NCI-H1694 (cell line): ENCODE measurements at places on chromosomes 3 and 15.

- DNase-seq: no peak
Measured at GRCh38 chr3:127915115-127915936, at the start of gene KBTBD12. TSS of gene KBTBD12 (plus strand) at chr3:127915232. CDS start at chr3:127923062, 7,830 bp downstream.

DNA sequence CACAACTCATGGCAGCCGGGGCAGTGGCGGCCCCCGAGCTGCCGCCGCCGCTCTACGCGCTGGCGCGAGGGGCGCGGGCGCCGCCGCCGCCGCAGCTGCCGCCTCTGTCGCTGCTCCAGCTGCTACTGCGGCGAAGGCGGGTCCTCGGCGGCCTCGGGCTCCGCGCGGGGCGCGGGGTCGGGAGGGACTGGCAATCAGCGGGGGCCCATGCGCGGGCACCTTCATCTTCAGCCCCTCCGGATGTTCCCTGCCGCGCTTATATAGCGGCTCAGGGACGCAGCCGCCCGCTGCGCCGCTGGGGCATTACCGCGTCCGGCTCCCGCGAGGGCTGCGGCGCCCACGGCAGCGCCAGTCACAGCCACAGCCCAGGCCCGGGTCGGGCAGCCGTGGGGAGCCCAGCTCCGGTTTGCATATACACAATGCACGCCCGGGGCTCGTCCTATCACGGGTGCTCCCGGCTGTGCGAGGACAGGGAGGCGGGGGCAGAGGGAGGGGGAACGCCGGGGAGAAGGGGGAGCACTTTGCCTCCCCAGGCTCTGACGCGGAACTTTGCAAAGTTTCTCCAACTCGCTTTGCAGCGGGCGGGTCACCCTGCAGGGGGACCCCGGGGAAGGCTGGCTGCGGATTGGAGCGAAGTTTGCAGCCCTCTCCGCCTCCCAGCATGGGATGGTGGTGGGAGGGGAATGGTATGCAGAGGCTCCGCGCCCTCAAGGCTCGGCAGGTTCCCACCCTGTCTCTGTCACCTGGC lies at the start of gene VGLL3:
Gene VGLL3 (minus strand): TSS at position 416 of the 748 bp plus-strand sequence. CDS start 406 bp downstream, at position 10.
- no peak for DNase-seq

DNA sequence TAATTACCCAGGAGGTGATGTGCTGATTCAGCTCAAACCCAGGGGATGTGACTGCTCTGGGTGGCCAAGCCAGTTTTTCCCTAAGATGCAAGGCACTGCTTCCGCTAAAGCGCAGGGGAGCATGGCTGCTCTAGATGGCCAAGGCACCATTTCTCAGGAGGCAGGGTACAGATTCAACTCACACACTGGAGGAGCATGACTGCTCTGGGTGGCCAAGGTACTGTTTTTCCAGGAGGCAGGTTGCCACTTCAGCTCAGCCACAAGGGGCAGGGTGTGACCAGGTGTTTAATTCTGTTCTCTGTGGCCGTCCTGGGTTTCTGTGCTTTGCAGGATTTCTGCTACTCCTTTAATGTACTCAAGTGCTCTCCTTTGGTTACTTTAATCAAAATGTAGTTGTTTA lies 659.3 kb upstream of the ARRDC4 start:
- DNase-seq: no peak

- DNase-seq: no peak
Measured at GRCh38 chr3:190616637-190617036, 102.8 kb downstream of the IL1RAP start.

- no peak for DNase-seq
Measured at GRCh38 chr15:99564221-99565048, 1.3 kb upstream of the MEF2A start.

- no peak for DNase-seq
Measured at GRCh38 chr3:186070550-186070949, 38.3 kb downstream of the ETV5 start.

- DNase-seq: no peak
Measured at GRCh38 chr3:45761831-45762230, 34.5 kb downstream of the SLC6A20 start.

DNA sequence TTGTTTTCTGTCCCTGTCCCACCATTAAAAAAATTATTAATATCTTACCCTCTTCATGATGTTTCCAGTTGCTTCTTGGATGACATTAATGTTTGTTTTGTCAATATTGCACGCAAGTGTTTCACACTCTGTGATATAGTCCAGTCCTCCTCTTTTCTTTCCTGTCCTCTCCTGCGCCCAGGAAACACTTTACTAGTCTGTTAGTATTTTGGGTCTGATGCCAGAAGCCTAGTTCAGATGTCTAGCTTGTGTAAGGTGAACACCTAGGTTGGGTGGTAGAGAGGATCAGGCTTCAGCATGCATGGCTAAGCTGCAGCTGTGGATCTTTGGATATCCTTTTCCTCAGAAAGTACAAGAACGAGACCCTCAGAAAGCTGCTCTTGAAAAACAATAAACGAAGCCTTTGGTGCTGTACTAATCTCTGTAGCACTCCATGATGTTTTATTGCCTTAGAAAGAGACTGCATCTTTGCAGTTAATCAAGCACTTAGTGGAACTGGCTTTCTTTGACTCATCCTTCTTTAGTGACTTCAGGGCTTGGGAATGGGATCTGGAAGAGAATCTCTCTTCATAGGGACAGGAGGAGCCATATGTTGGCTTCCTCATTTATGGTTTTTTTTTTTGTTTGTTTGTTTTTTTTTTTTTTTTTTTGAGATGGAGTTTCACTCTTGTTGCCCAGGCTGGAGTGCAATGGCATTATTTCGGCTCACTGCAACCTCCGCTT lies 253.4 kb downstream of the LPP start:
- DNase-seq: no peak

GRCh38 chr3:8743911-8744310 lies 10.3 kb downstream of the CAV3 start:
- DNase-seq: no peak

GRCh38 chr3:150627557-150627956 lies 24.4 kb downstream of the SELENOT start:
- DNase-seq: no peak

- no peak for DNase-seq
Measured at GRCh38 chr3:196726788-196727675, 12.6 kb upstream of the PAK2 start.

- no peak for DNase-seq
Measured at GRCh38 chr3:23654571-23654970, 151.2 kb upstream of the UBE2E1 start.

DNA sequence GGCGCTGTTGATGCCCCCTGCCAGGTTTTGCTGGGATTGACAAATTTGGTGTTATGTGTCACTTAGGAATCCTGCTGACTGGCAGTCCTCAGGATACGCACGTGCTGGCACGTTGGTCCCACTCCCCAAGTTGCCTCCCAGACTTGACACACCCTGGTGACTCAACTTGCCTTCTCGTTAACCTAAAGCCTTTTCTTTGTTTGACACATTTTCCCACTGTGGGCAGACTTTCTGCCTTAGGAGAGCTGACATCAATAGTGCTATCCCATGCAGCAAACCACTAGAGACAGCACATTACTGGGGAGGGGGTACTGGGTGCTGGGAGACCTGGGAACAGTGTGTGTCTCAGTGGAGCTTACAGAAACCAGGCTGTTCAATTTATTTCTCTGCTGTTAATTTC lies 104.3 kb downstream of the OXNAD1 start:
- DNase-seq: no peak

DNA sequence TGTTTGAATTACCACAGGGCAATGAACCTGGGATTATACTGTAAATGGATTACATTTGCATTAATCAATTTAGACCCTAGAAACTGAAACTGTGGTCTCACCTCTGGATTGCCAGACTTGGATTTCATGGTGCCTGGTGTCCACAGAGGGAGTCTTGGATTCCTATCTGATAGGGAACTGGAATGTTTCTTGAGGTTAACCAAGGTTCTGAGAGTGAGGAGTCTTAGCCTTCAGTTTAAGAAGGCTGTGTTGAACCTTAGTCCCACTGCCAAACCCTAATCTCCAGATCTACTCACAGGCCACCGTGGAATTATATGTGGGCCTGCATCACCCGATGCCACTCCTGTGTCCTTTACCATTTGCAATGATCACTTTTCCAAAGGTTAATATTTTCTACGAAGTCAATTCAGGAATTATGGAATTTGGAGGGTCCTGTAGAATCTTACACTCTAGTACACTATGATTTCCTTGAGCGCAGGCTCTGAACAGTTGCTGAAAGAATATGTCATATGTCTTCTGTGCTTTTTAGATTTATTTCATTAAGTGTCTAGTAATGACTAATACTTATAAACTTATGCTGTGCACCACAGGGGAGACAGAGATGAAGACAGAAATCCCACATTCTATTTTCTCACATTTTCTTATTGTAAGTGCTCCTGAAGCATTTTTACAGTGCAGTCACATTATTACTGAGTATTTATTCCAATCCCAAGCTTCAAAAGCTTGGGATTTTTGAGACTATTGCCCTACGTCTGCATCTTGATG lies 87.9 kb downstream of the EFL1 start:
- no peak for DNase-seq

GRCh38 chr3:152550284-152550683 lies 281.6 kb downstream of the MBNL1 start:
- no peak for DNase-seq

DNA sequence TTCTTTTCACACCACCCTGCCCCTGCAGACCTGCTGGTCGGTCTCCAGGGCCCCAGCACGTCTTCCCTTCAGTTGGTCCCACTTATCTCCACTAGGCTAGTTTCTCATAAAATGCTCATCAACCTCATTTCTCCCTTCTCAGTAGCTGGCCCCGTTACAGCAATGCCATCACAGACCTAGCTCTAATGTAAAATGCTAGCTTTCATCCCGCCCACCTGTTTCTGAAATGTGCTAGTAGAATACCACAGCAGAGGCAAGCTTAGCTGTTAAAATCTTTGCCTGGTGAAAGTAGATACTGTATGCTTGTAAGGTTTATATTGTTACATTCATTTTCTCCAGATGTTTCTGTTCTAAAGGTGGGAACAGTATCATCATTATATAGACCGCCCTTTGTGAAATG lies 13.1 kb downstream of the MKRN2OS start:
- no peak for DNase-seq

DNA sequence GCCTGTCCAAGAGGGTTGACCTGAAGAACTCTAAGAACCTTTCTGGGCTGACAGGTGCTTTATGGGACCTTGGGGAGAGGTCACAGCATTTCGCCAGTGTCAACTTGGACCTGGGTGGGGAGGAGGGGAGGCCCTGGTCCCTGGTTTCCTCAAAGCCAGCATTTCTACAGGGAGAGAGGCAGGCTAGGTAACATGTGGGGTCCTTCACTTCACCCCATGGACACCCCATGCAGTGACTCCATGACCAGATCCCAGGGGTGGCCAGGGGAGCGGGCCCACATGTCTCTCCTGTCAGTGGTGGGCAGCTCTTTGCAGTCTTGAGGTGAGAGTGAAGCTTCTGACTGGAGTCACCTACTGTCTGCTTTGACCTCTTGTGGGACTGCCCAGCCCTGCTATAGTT lies 35.8 kb downstream of the GOLGA6L10 start:
- DNase-seq: no peak

- DNase-seq: no peak
Measured at GRCh38 chr15:90618330-90619125, 88.8 kb downstream of the CRTC3 start.

DNA sequence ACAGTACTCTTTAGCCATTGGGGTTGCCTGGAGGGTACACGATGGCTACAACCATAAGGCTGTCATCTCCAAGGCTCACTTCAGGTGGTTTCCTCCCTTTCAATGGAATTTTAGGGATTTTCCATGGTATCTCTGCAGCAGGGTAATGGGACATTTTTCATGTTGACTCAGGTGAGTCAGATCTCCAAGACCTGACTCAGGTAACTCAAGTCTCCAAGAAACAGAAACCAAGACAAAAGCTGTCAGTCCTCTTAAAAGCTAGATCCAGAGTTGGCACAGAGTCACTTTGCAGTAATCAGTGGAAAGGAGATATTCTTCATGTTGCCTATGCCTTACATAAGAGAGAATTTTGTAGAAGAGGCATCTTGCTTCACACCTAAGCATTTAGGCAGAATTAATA lies 375.8 kb upstream of the ARPP21 start:
- DNase-seq: no peak

DNA sequence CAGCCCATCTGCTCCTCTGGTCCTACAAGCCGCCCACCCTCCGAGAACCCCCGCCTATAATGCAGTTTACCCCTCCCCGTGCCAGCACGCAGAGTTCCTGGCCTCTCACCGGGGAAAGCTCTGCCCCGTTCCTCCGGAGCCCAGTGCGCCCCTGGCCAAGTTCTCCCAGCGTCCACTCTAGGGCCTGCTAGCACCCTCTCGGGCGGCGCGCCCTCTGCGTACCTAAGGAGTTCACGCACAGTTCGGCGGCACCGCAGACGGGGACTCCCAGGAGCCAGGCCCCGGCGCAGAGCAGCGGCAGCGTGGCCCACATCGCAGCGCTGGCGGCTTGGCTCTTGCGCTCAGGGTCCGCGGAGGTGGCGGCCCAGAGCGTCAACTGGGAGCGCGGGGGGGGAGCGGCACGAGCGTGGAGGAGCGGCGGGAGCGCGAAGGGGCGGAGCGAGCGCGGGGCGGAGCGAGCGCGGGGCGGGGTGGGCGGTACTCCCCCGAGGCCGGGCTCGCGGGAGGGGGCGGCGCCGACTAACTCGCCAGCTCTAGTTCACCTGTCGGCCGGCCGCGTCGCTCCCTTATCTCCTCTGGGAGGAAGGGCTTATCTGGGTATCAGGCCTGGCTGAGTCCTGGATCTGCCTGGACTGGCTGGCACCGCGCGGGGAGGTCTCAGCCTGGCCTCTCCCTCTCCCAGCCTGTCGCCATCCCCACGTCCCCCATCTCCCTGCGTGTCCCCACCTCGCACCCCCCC lies at the start of gene CTSH:
Gene CTSH (minus strand): TSS at position 378 of the 739 bp plus-strand sequence. CDS start 65 bp downstream, at position 313.
- no peak for DNase-seq

GRCh38 chr3:178536211-178537079 lies at the start of gene KCNMB2:
TSS of gene KCNMB2 (plus strand) at chr3:178536436.
- peak; percentile 62 for DNase-seq

DNA sequence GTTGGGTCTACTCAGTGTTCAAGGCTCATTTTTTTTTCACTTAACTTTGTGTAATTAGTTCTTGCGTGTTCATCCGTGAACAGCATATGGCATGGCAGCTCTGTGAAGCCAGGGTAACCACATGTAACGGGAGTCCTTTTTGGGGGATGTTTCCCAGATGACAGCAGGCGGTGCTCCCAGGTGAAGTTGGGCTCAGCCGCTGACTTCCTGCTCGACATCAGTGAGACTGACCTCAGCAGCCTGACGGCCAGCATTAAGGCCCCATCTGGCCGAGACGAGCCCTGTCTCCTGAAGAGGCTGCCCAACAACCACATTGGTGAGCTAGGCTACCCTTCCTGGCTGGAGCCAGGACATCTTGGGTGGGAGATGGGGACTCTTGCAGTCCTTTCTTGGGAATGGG lies 62.7 kb downstream of the DNASE1L3 start:
- DNase-seq: peak; percentile 20

DNA sequence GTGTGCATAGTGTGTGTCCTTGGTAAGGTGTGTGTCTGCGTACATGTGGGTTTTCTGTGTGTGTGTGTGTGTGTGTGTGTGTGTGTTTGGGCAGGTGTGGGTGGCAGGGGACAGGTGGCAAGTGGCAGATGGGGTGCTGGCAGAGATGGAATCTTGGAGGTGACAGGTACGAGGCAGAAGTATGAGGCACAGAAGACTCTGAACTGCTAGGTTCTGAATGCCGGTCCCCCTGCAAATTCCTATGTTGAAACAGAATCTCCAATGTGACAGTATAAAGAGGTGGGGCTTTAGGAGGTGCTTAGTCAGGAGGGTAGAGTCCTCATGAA lies 29.8 kb downstream of the SRPRB start:
- DNase-seq: no peak
